ENCODE measurements at places on chromosomes 1 and 21.

- DNase-seq = peak; percentile 32
Measured at GRCh38 chr1:77126307-77126706, 92.9 kb downstream of the PIGK start.

GRCh38 chr1:236851871-236852270, 56.8 kb downstream of the MTR start:
- no peak for DNase-seq

GRCh38 chr1:31727195-31727594, 23.4 kb upstream of the COL16A1 start:
- no peak for DNase-seq

GRCh38 chr1:9676815-9677393, 25.4 kb downstream of the PIK3CD start:
- DNase-seq = no peak

- no peak for DNase-seq
Measured at GRCh38 chr1:234004591-234004990, 100.1 kb downstream of the SLC35F3 start.

GRCh38 chr1:28104866-28105467, 16.6 kb upstream of the EYA3 start:
- no peak for DNase-seq

DNA sequence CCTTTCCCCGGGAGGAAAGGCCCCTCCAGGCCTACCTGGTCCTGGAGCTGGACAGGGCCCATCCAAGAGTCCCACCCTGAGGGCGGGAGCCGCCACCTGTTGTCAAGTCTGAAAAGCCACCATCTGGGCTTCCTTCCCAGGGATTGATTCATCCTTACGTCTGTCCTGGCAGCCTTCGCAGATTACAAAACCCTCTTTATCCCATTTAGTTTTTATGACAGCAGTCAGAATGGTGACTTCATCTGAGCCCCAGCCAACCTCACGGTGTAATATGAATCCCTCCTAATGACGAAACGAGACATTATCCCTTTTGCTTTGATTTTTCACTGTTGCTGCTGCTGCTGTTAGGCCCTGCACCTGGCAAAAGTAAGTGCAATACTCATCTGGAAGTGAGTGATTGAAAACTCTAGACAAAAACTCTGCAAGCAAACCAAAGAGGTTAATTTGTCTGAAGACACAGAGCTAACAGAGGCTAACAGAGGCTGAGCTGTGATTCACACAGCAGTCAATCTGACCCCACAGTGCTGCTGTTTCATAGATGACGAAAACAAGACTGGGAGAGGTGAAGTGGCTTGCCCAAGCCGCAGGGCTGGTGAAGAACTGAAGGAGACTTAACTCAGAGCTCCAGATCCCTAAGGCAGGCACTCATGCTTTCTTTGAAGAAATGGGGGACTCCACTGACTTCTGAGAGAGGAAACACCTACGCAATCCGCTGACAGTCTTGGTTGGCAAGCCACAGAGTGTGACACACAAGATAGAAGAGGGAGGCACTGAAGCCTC, 30.0 kb upstream of the S100A7 start:
- DNase-seq = peak; percentile 68

DNA sequence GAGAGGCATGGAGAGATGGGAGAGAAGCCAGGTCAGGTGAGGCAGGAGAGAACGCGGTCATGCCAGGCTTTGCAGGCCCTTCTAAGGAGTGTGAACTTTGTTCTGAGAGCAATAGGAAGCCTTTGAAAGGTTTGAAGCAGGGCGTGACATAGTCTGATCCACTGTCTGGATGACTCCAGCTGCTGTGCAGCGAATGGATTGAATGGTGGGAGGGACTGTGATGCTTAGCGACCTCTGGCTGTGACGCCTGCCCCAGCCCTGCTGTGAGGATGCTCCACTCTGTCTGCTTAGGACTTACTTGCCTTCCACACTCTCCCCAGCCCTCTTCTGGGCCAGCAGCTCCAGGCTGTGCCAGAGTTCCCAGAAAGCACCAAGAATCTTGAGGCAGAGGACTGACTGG, 41.8 kb upstream of the POU3F1 start:
- no peak for DNase-seq

DNA sequence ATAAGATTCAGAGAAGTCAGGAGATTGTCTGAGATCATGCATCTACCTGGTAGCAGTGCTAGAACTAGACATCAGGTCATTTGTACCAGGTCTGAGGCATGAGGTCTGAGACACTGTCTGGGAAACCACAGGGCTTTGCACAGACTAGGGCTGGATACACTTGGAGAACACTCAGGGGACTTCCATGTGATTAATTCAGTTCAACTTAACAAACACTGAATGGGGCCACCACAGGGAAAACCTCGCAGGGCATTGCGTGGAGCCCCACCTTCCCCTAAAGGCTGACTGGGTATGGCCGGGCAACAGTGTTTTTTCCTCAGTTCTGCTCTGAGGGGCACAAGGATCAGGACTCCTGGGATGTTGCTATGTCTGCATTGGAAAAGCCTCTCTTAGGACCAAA, 86.5 kb upstream of the WARS2 start:
- no peak for DNase-seq

DNA sequence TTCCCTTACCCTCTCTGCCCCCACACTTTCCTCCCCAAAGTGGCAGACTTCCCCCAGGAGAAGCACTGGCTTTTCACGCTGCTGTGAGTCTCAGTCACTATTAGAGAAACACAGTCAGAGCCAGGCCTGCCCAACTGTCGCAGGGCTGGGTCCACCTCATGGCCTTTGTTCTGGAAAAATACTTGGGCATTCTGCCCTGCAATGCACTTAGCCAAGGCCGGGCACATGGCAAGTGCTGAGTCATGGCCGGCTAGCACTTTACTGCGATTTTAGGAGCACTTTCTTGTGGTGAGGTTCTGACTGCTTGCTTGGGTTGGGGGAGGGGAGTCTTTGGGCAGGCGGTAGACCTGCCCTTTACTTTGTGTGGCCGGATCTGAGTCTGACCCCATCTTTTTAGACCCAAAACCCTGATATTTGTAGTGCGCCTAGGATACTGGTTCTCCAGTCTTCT, 7.7 kb downstream of the EPHX1 start:
- DNase-seq = peak; percentile 70

GRCh38 chr1:57553666-57554065, 129.8 kb upstream of the DAB1 start:
- DNase-seq = no peak

- DNase-seq = no peak
Measured at GRCh38 chr1:220484135-220484534, 43.8 kb upstream of the MARK1 start.

- DNase-seq = no peak
Measured at GRCh38 chr1:186966456-186966855, 137.7 kb downstream of the PLA2G4A start.
